Fibroblast of villous mesenchyme (primary cell): ENCODE measurements at places on chromosomes 4 and X. TPM values are rescaled to one million over a fixed set of nuclear protein-coding genes. Genes with fewer than 3 reads are reported as not detected.

DNA sequence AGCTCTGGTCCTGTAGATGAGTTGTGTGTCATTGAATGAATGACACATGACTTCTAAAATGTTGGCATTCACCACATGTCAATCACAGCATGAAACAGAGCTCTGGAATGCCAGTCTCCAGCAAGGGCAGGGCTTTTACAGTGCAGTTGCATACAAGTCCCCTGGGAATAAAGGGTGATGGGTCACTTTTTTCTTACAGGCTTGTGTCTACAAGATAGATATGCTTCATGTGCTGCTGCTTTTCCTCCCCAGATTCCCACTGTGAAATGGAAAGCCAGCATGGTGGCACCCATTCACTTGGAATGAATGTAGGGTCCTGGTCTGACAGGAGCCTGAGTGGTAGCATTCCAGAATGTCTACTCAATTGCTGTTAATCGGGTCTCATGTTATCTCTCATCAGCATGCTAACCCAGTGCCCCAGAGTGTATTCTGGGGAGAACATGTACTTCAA, 159.1 kb upstream of the KIT start:
- no peak for DNase-seq

DNA sequence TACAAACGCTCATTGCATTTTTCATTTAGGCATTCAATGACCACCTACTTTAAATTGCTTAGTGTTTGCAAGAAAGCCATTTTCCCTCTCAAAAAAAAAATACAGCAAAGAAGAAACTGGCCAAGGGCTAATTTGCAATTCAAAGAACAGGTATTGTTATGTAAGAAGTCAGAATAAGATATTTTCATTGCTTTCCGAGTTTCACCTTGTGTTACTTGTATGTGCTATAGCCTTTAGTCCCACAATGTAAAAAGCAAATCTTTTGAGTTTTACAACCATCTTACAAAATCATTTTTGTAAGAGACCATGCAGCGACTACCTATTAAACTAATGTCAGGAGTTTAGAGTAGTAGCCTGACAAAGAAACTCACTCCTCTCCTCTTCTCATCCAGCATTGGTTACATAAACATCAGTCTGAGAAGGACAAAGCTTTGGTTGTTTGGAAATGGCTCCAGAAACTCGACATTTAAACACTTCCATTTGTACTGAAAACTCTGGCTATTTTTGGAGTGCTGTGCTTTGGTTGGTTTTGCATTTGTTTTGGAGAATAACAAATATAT, 15.3 kb downstream of the TENM3 start:
- DNase-seq = no peak

The TMPRSS11F gene
- total RNA-seq = not detected in 2 replicates

DNA sequence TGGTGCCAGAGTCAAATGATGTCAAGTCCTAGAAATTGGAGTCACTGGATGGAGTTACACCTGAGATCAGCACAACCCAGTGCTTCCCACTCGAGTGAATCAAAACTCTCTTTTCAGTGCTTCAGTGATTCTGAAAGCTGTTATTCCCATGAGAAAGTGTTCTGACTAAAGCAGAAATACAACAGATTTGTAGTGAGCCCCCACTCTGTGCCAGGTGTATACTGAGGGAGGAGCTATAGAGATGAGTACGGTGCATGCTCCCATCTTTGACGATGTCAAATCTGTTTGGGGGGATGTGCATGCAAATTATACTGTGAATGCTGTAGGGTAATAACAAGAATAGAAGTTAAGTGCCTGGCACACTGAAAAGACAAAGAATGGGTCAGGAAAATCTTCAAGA, 330.2 kb downstream of the HS3ST1 start:
- DNase-seq = no peak

DNA sequence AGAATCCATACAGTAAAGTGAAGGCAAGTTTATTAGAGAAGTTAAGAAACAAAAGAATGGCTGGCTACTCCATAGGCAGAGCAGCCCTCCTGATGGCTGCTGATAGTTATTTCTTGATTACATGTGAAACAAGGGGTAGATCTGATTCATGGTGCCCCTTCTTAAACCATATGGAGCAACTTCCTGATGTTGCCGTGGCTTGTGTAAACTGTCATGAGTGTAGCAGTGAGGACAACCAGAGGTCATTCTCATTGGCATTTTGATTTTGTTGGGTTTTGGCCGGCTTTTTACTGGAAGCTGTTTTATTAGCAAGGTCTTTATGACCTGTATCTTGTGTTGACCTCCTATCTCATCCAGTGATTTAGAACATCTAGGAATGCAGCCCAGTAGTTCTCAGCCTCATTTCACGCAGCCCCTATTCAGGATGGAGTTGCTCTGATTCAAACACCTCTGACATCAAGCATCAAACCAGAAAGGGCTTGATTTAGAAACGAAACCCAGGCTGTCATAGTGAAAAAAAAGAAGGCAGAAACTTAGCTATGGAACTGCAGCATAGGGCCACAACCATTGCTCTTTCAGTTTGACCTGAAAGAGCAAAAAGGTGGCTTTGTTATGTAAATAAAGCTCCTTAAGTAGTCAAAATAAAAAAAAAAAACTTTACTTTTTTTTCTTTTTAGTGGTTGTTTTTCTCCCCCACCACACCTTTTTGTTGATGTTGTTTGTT, 37.8 kb downstream of the SPCS3 start:
- DNase-seq = peak; percentile 57

- no peak for DNase-seq
These were observed 841.6 kb upstream of the FRG1 start for GRCh38 chr4:189098932-189099696.

The SYN1 gene
- 0.32 TPM in 1 of 2 replicates, not detected in the other for total RNA-seq

The SLC16A2 gene
- 10.6 and 10.8 TPM in 2 replicates for total RNA-seq
